ENCODE measurements at places on chromosomes 5 and 9. TPM values are rescaled to one million over a fixed set of nuclear protein-coding genes. Genes with fewer than 3 reads are reported as not detected.

Gene CCDC192
- not detected for total RNA-seq

- no peaks in the 10 kb centered on the region for H3K36me3 ChIP-seq
- peaks cover 13% of the 10 kb centered on the region for H3K27me3 ChIP-seq
- DNase-seq, result no peak
- H3K4me3 ChIP-seq, result no peak overlapping the region
- H3K4me1 ChIP-seq, result no peaks in the 10 kb centered on the region
Observed at GRCh38 chr5:35608881-35609779, 8.5 kb upstream of the SPEF2 start.

DNA sequence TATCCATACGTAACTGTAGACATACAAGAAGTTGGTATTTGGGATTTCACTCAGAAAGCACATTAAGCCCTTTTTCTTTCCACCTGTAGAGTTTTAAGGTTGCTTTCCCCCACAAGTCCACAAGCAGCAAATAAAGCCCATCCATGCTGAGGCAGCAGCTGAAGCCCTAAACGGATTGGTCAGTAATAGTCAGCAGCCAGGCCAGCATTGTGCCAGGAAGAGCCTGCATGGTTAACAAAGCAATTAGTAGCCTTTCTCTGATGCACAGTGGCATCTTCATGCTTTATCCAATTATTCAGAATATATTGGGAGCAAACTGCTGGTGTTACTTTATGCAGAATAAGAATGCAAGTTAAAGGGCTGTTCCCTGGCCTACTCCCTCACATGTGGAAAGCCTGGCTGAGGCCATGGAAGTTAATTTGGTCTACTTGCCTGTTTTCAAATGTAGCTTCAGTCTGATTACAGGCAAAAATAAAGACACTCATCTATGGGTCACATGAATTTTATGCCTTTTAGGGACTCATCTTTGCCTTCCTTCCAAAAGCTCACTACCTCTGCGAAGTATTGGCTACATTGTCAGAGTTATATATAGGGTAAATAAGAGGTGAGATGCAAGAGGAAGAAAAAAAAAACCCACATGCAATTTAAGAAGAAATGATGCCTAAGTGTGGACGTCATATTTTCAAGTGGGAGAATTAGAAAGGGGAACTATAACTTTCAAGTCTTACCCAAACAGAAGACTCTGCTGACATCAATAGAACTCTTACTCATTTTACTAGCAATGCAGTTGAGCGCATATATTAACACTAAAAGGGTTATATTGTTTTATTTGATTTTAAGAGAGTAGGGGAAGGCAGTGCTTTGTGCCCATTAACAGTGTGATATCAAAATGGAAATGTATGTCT, 15.9 kb downstream of the EBF1 start:
- DNase-seq, result no peak
- H3K27me3 ChIP-seq, result no peaks in the 10 kb centered on the region
- H3K36me3 ChIP-seq, result peaks cover 68% of the 10 kb centered on the region
- no peak overlapping the region for H3K27ac ChIP-seq

- DNase-seq, result no peak
- no peaks in the 10 kb centered on the region for H3K36me3 ChIP-seq
- no peak overlapping the region for H3K27ac ChIP-seq
- no peaks in the 10 kb centered on the region for H3K4me1 ChIP-seq
- H3K4me3 ChIP-seq, result no peak overlapping the region
- peaks cover 60% of the 10 kb centered on the region for H3K27me3 ChIP-seq
Observed at GRCh38 chr9:2000314-2000713, 14.8 kb upstream of the SMARCA2 start.

Gene CD274
- total RNA-seq, result 0.31 TPM

Gene ZDHHC11
- 4.4 TPM for total RNA-seq

GRCh38 chr9:109906766-109907382, 126.9 kb downstream of the PALM2AKAP2 start:
- peaks cover 35% of the 10 kb centered on the region for H3K4me1 ChIP-seq
- DNase-seq, result no peak
- no peak overlapping the region for H3K4me3 ChIP-seq
- H3K27ac ChIP-seq, result peak overlapping the region; percentile 5
- H3K27me3 ChIP-seq, result no peaks in the 10 kb centered on the region
- no peaks in the 10 kb centered on the region for H3K36me3 ChIP-seq

- H3K27ac ChIP-seq, result no peak overlapping the region
- H3K36me3 ChIP-seq, result peaks cover 1% of the 10 kb centered on the region
- no peaks in the 10 kb centered on the region for H3K4me1 ChIP-seq
- H3K4me3 ChIP-seq, result no peak overlapping the region
- peaks cover 2% of the 10 kb centered on the region for H3K27me3 ChIP-seq
Observed at GRCh38 chr5:137016783-137017324, 482.3 kb downstream of the SPOCK1 start.

All from osteocyte (in vitro differentiated cells).